ENCODE measurements at places on chromosomes 6 and 20. TPM values are rescaled to one million over a fixed set of nuclear protein-coding genes. Genes with fewer than 3 reads are reported as not detected.

Gene RAB32
- total RNA-seq = 29.8 TPM

Gene VSTM2L
- 45.8 TPM for total RNA-seq

Gene PNLDC1
- total RNA-seq = not detected

Gene PRND
- total RNA-seq = not detected

Gene NFATC2
- 12.4 TPM for total RNA-seq

Gene PSORS1C1
- 2.0 TPM for total RNA-seq

Gene HS3ST5
- total RNA-seq = 0.86 TPM

Gene NKX2-4
- total RNA-seq = not detected

Gene KCNK16
- not detected for total RNA-seq

All from PC-3 (cell line).